HFFc6 (cell line): ENCODE measurements at places on chromosomes 5 and 9. TPM values are rescaled to one million over a fixed set of nuclear protein-coding genes. Genes with fewer than 3 reads are reported as not detected.

ACTBL2 gene
- not detected in 3 replicates for total RNA-seq

DNA sequence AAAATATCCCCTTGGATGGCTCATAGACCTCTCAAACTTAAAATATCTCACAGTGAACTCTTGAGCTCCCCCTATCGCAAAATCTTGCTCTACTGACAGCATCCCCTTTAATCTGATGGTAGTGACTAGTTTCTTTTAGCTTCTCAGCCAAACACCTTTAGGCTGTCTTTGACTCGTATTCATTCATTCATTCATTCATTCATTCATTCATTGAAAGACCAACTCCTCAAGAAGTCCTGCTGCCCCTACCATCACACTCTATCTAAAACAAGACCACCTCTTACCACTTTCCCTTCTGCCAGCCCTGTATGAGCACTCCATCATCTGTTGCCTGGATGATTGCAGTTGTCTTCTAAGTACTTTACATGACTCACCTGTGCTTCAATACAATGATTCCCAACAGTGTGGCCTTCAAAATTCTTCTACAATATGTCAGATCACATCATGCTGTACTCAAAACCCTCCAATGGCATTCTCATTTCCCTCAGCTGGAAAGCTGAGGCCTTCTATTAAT lies 46.8 kb downstream of the ITGA2 start:
- peak; percentile 49 for DNase-seq

PCDHGA8 gene
- total RNA-seq = 0.71 to 0.97 TPM (median 0.92 TPM) in 3 replicates

SNAPC4 gene
- 6.4 to 9.2 TPM (median 8.3 TPM) in 3 replicates for total RNA-seq

DNA sequence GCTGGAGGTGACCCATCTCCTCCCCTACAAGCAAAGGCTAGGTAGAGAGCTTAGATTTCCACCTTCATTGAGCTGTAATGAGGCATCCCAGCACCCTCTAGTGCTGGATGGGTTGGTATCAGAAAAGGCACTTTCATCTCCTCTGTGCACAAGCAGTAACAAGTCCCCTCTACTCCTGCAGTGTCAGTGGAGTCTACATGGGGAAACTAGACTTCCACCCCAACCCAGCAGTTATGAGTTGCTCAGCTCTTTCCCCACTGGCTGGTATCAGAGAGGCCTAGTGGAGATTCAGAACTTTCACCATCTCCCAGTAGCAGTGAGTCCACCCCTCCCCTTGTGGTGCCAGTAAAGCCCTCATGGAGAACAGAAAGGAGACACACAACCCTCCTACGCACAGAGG lies 17.9 kb downstream of the FCN1 start:
- DNase-seq = no peak

FAM240B gene
- not detected in 3 replicates for total RNA-seq

DNA sequence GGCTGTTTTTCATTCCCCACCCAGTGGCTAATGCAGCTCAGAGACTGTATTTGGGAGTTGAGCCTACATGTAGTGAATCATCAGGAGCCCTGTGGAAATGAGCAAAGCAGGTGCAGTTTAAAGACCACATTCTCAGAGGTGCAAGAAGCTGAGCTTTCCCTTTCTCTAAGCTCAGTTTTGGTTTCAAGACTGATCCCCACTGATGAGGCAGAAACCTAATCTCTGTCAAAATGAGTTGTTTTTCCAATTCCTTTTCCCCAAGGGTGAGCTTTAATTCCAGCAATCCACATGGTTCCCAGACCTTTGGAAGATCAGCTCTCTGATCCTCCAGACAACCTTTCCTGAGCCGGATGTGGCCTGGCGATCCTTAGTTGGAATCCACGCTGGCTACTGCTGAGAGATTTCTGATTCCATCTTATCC lies 420.5 kb downstream of the EBF1 start:
- no peak for DNase-seq

LRRC19 gene
- total RNA-seq = not detected in 3 replicates

VCAN gene
- total RNA-seq = 21.0 to 25.5 TPM (median 21.8 TPM) in 3 replicates

DNA sequence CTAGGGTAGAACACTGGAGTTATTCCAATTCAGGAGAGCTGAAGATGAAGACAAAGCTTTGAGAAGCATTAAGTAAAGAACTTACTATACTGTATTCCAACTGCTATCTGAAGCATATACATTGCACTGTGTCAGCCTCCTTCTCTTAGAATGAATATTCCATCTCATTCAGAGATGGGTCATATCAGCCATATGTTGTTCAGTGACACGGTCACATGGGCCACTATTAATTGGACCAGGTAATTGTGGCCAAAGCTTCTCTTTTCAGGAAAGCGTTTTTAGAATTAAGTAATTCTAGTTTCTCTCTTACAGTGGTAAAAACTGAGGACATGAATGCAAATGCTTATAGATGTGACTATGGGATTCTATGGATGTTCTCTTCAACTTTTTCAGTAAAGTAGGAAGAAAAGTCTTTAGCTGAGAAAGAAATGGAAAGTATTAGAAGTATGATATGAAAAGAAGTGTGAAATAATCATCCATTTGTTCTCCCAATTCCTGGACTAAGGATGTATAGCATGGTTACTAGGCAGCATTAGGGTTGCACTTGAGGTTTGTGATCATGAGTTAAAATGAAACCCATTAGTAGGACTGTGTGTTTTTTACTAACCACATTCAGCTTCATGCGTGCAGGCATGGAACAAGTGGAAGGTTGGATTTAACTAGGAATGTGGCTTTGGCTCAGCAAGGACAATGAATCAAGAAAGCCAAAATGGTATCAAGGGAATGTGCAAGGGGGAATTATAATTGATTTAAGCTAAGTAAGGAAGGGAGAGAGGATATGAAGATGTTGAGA lies 40.9 kb downstream of the CETN3 start:
- DNase-seq = no peak

GRCh38 chr5:7682379-7682778 lies 168.6 kb downstream of the CFAP90 start:
- DNase-seq = no peak

DNA sequence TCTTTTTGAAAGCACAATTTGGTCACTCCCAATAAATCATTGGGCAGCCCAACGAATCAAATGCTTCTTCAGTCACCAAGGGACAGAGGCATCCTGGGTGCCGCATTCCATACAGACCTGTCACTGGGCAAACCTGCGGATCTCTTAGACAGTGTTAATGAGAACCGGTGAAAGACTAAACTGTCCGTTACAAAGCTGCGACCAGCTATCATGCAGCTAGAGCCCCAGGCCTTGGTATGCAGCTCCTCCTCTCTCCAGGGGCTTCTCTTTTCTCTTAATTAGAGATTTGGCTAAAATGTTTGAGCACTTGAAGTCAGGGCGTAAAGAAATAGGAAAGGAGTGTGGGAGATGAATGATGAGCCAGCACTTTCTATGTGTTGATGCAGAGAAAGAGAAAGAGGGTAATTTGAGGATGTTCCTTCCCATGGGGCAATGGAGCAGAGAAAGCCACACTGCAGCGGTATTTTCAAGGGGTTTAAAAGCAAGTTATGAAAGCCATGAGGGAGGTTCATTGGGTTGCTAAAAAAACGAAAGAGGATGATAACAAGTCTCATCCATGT lies 175.3 kb downstream of the RFK start:
- DNase-seq = no peak

DNA sequence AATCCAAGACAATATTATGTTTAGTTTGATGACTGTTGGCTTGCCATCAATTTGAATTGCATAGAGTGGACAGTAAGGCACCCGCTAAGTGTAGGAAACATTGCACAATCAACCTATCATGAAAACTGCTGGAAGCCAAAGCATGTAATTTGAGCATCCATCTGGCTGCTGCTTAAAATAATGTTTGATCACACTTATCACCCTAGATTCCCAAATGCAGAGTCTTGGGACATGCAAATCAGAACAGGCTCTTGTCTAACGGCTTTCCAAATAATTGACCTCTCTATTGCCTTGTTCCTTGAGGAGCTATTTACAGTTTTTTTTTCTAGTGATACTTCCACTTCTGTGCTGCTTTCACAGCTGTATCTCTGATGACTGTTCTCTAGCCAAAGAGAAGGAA lies 342.1 kb downstream of the PRR16 start:
- DNase-seq = peak; percentile 4

DNA sequence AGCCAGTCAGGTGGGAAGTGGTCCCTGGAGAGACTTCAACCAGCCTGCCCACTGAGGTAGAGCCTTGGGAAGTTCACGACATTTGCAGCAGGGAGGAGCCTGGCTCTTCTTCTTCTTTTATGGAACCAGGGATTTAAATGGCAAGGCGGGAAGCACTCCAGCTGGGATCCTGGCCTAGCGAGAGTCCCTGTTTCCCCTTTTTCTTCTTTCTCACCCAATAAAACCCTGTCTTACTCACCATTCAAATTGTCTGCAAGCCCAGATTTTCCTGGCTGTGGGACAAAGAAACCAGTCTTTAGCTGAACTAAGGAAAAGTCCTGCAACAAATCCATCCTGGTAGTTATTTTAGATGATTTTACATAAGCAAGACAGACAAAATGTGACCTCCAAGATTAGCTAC lies 503.7 kb downstream of the CDH10 start:
- no peak for DNase-seq

- no peak for DNase-seq
Observed at GRCh38 chr5:155735388-155735787, 591.6 kb upstream of the SGCD start.

- DNase-seq = peak; percentile 81
Observed at GRCh38 chr9:98450496-98450895, 195.0 kb upstream of the TBC1D2 start.

GRCh38 chr5:120446901-120447300 lies 17.2 kb upstream of the PRR16 start:
- DNase-seq = peak; percentile 43

PCDHB14 gene
- 1.8 to 3.3 TPM (median 2.9 TPM) in 3 replicates for total RNA-seq

DNA sequence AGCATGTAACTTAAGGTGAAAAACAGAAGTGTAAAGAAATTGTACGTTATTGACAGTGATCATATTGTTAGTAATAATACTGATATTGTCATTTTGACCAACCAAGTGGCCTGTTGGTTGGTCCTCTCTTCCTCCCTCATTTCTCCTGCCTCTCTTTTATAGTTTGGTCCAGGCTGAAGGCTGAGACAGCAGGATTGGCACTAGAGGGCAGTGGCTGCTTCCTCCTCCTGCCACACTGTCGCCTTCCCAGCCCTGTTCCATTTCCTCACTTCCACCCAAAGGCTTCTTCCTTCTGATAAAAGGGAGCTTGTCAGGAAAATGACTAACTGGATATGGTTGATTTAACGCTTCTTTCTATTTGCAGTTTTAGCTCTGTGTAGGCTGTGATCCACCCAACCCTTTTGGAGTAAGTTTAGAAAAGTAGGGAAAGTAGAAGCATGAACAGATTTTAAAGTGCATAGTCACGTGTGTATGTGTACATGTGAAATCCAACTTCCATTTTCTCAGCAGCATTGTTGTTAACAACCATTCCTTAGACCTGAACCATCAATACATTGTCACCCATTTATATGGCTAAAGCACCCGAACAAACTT lies 35.6 kb downstream of the PTCD2 start:
- peak; percentile 41 for DNase-seq

TNC gene
- 49.4 to 75.5 TPM (median 52.1 TPM) in 3 replicates for total RNA-seq

CD72 gene
- 0.50 to 0.69 TPM (median 0.51 TPM) in 3 replicates for total RNA-seq

DIAPH1 gene
- total RNA-seq = 96.5 to 119 TPM (median 115 TPM) in 3 replicates

DNA sequence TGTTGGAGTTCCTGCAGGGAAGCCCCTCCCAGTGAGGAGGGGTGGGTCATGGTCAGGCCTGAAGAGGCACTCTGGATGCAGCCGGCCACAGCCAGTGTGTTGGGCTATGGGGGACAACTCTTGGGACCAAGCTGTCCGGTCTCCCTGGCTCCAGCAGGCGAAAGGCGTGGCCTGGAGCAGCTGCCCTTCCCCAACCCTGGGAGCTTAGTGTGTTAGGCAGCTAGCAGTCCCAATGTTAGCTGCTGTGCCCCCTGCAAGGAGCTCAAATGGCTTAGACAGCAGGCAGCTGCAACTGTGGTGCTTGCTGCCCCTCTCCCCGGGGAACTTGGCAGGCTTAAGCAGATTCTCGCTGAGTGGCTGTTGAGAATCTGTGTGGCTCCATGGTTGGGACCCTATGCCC lies 67.5 kb upstream of the ACTBL2 start:
- DNase-seq = no peak

CLIC3 gene
- 2.7 and 16.1 TPM in 2 replicates for total RNA-seq

- DNase-seq = peak; percentile 31
Observed at GRCh38 chr5:132526290-132526973, 16.9 kb downstream of the IL5 start.

DNA sequence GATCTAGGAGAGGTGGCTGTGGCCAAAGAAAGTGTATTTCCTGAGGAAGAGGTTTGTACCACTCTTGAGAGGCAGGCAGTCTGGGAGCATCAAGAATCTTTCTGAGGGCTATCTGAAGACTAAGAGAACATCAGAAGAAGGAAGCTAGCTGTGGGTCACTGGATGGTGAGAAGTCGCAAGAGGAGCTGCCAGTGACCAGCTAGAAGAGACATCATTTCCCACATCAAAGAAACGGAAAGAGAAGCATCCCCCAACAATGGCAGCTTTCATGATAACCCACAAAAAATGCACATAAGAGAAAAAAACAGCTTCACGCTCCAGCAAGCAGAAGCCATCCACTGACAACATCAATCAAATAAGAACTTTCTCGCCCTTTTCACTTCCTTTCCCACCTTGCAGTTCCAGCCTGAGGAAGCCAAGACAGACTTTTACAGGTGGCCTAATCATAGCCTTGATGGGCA lies 25.0 kb upstream of the CEP78 start:
- no peak for DNase-seq

- no peak for DNase-seq
Observed at GRCh38 chr5:144003636-144004035, 166.8 kb downstream of the YIPF5 start.

DNA sequence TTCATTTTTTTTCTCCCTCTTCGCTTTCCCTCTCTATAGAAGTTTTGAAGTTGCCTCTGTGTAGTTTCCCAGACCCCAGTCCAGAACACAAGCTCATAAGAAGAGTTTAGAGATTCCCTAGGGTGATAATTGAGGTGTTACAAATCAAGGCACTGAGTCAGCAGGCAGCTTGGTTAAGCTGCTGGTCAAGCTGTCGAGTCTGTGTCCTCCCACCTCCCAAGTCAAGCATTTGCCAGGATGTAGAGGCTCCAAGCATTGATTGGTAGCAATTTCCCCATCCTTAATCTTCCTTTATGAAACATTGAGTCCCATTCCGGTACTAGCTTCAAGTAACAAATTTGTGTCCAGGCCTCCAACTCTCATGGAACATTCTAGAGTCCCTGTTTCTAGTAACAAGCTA lies 47.5 kb upstream of the SLC1A1 start:
- DNase-seq = no peak

GRCh38 chr9:86185872-86186271 lies 73.6 kb downstream of the C9orf153 start:
- DNase-seq = no peak

GRCh38 chr5:108707141-108707540 lies 40.6 kb upstream of the FER start:
- DNase-seq = no peak

DNA sequence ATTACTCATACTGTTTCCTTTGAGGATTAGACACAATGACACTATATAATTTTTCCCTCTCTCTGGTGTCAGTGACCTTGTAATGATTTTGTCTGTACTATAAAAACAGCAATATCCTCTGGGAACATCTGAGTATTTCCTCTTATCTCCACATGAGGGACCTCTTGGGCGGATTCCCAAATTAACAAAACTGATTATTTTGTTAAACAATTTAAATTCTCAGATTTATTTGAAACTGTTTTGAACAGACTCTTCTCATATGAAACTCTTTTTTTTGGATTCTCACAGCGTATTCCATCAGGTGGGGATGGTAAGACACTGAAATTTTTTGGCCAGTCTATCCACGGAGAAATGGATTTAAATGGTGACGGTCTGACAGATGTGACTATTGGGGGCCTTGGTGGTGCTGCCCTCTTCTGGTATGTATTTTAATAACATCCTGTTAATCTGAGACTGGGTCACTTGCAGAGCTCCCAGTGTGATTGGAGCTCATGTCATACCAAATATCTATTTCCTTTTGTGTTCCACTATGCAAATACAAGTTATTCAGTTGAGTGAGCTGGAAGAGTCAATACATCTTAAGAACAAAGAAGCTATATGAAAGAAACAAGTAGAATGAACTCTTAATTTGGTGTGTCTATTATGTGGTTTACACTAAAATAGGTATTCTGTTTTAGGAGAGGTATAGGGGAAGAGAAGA lies 73.8 kb upstream of the ITGA2 start:
- DNase-seq = peak; percentile 66
